WTC11 (cell line): ENCODE measurements at places on chromosomes 6 and 20.
A peak's percentile ranks its signal among the peaks of the same experiment; 100 is the strongest.

DNA sequence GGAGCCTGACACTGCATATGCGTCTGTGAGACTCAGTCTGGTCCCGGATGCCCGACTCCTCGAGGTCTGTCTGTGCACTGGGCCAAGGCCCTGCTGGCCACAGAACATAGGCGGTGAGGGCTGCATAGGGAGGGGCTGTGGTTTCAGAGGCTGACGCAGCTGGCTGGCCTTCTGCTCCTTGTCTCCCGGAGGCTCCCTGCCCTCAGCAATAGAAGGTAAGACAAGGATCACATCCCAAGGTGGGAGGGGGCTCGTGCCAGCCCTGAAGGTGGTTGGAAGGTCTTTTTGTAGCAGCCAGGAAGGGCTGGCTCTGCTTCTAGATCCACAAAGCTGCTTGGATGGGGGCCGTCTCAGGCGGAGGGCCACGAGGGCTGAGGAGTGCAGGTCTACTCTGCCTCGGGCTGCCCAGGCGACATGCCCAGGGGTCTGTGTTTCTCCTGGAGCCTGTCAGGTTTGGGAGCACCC is 239.8 kb upstream of the SULF2 start:
- peak; percentile 41 for DNase-seq

- no peak for DNase-seq
Observed at GRCh38 chr6:53326372-53327016, 22.3 kb downstream of the ELOVL5 start.

DNA sequence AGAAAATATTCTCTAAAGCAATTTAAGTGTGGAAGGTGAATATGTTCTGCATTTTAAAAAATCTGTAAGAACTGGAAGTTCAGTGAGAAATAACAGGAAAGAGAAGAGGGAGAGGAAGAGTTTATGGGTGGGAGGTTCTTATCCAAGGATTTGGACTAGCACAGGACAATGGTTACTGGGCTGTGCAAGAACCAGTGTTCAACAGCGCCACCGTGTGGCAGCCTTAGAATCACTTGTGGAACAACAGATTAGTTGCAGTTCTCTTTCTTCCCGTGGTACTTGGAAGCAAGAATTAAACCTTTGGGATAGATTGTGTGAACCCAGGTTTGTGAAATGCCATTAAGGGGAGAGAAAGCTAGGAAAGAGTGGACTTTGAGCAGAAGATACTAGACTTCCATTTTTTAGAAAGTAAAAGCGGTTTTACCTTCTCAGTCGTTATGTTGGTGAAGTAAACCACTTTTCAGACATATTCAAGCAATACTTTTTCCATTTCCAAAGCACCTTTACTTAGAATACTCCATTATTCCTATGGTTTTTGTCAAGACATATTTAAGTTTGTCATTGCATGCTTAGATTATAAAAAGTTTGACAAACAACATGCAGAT is 436.7 kb downstream of the RNF144B start:
- peak; percentile 87 for DNase-seq

DNA sequence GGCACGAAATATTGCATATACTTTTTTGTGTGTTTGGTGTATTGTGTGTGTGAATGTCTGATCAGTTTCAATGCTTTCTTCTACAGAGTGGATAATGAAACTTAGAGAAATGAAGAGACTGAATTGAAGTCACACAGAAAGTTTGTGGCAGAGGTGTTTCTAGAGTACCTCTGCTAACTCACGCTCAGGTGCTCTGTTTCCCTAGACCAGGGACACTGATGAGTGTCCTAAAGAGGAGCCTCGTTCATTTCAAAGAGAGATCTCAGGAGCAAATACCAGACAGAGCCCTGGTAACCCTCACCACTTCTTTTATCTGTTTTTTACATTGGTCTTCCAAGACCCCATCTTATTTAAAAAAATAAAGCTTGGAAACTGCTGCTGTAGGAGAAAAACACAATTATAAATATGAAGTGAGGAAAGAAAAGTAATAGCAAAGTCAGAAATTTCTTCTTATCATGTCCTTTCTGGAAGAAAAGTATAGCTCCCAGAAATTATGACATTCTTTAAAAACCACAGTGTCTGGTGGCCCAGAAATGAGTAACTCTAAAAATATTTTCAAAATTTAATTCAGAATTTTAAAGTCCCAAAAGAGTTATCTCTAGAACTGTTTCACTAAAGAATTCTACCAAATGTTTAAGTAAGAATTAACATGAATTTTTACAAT is 720.6 kb downstream of the RFPL4B start:
- DNase-seq = no peak

- DNase-seq = no peak
Observed at GRCh38 chr6:14113976-14114375, 3.6 kb upstream of the CD83 start.

GRCh38 chr6:10690651-10691445 is 3.6 kb downstream of the C6orf52 start:
- no peak for DNase-seq

GRCh38 chr6:138570725-138571029 is 71.4 kb upstream of the NHSL1 start:
- no peak for DNase-seq

GRCh38 chr6:53532061-53532797 is 12.7 kb downstream of the GCLC start:
- no peak for DNase-seq

DNA sequence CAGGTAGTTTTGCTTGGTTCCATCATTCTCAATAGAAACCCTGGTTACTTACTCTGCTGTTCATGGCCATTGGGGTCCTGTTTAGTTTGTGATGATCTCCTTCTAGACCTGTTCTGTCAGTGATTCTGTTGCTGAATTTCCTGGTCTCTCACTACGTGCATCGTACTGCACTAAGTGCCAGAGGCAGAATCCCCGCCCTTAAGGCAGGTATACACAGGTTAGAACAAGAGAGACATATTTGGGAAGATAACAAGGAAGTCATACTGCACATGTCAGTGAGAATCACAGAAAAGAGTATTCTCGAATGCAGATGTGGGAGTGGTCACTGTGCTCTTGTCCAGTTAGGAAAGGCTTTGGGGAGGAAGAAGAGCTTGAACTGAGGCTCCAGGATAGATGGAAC is 148.1 kb upstream of the MYLIP start:
- no peak for DNase-seq

DNA sequence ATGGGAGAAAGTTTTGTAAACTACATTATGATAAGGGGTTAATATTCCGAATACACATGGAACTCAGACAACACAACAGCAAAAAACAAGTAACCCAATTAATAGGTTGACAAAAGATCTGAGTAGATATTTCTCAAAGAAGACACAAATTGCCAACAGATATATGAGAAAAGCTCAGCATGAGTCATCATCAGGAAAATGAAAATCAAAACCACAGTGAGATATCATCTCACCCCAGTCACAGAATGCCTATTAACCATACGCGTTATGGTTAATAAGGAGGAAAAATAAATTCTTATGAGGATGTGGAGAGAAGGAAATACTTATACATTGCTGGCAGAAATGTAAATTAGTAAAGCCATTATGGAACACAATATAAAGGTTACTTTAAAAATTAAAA is 695.0 kb downstream of the COL12A1 start:
- DNase-seq = no peak

DNA sequence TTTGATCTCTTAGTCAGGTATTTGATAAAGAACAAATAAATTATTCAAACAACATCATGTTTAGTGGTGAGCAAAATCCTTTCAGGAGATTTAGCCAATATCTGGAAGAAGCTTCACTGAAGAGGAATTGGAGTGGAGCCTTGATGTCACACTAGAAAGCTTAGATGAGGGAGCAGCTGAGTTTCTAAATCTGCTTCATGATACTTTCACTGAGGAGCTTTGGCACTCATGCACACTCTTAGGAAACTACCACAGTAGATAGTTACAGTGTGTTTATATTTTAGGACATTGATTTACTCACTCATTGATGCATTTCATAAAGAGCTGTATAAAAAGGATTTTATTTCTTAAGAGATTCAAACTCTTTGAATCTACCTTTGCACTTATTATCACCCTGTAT is 366.2 kb upstream of the BTBD3 start:
- no peak for DNase-seq

DNA sequence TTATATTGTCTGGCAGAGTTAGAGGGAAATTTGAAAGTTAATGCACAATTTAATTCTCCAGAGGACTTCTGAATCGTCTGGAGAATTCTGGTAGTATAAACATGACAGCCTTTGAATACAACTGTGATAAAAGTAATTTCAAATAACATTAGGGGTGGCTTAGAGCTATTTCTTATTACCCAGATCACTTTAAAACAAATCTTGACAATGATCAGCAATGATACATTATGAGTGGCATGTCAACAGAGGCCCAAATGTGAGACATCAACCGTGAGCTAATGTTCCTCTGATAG is 259.1 kb downstream of the HACE1 start:
- DNase-seq = no peak

DNA sequence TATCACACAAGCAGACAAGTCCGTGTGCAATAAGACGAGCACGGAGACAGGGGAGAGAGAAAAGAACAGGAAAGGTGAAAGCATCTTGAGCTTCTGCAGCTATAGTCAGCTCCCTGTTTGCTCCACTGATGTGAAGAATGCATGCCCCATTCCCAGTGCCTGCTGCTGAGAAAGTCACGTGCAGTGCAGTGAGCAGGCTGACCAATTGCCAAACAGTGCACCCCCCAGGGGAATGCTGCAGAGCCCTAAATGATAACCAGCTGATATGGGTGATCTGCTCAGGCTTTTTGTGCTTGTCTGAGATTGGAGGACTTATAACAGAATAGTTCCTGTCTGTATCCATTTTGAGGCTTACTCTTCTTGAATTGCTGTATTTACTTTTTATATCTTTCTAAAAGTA is 121.5 kb downstream of the PACRG start:
- no peak for DNase-seq

GRCh38 chr6:157096522-157096921 is 226.8 kb downstream of the TMEM242 start:
- no peak for DNase-seq

DNA sequence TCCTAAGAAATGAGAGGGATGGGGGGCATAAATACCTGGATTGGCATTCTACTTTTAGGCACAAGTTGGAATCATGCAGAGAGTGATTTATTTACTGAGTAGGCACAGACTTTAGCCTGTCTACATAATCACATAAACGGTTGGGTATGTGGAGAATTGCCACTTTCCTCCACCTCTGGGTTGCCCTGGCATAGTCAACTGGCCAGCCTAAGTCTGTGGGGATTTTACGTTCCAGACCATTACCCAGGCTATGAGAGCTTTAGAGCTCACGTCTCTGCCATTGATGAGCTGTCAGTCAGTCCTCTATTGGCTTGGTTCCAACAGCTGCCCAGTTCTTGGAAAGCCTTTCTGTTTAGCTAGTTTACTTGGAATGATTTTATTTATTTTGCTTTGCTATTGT is 5.0 kb upstream of the BHLHE23 start:
- DNase-seq = no peak

DNA sequence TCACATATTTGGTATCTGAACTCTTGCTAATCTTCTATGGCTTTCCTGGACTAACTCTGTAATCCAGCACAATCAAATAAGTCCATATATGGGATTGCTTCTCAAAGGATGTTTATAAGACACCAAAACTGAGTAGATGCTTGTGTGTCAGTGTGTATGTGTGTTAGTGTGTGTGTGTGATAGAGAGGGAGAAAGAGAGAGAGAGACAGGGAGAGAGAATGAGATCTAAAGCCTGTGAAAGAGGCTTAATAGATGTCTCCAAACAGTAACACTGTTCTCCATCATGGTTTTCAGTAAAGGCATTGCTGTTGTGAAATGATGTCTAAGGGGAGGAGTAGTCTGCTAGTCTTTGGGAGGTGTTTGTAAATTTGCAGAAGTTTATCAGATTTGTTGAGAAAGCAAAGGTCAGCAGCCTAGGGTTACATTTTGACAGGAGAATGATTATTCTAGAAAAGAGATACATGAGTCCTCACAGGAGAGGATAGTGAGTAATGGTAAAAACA is 73.9 kb upstream of the MLIP start:
- no peak for DNase-seq

GRCh38 chr6:99790679-99791078 is 184.0 kb downstream of the PRDM13 start:
- DNase-seq = no peak

DNA sequence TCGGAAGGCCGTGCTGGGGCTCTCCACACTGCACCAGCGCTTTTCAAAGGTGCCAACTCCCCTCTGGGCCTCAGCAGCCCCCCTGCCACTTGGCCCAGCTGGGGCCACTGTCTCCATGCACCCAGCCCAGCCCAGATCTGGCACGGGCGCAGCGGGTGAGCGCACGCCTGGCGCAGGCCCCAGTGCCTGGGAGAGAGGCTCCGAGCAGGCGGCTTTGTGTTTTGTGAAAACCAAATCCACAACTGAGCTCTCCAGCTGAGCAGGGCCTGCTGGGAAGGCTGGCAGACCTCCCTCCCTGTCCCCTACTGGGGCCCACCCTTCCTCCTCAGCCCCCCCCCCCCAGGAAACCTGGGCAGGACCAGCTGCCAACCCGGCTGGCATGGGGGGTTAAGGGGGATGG is 17.0 kb downstream of the MDGA1 start:
- DNase-seq = no peak

GRCh38 chr6:106751501-106752252 is 122.3 kb downstream of the QRSL1 start:
- DNase-seq = no peak

DNA sequence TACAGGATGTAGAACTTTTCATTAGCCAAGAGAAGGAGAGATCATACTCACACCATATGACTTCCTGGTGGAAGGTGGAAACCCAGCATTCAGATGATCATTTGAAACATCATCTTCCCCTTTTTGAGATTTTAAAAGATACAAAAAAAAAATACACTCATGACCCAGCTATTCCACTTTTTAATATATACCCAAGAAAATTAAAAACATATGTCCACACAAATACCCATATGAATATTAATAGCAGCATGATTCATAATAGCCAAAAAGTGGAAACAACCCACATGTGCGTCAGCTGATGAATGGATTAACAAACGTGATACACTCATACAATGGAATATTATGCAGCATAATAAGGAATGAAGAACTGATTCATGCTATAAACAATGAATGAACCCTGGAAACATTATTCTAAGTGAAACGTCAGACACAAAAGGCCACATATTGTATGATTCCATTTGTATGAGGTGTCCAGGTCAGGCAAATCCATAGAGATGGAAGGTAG is 130.0 kb upstream of the SGK1 start:
- DNase-seq = no peak

GRCh38 chr6:378958-379409 is 12.6 kb upstream of the IRF4 start:
- DNase-seq = no peak

DNA sequence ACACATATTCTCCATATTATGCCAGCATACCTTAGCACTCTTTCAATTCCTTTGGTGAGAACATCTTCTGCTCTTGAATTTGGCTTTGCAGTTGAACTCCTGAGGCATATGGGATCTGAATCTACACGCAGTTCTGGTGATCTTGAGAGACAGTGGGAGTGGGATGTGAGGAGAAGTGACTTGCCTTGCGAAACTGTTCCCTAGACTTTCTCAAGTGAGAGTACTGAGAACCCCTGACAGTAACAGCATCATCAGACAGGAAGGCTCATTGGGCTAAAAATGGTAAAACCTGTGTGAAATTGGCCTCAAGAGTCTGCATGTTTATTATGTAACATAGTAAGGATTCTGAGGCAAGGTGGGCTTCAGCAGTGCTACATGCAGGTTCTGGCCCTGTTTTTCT is 49.1 kb upstream of the CEP85L start:
- DNase-seq = no peak
